ENCODE measurements at places on chromosomes 13 and 19.
A peak's percentile ranks its signal among the peaks of the same experiment; 100 is the strongest.

DNA sequence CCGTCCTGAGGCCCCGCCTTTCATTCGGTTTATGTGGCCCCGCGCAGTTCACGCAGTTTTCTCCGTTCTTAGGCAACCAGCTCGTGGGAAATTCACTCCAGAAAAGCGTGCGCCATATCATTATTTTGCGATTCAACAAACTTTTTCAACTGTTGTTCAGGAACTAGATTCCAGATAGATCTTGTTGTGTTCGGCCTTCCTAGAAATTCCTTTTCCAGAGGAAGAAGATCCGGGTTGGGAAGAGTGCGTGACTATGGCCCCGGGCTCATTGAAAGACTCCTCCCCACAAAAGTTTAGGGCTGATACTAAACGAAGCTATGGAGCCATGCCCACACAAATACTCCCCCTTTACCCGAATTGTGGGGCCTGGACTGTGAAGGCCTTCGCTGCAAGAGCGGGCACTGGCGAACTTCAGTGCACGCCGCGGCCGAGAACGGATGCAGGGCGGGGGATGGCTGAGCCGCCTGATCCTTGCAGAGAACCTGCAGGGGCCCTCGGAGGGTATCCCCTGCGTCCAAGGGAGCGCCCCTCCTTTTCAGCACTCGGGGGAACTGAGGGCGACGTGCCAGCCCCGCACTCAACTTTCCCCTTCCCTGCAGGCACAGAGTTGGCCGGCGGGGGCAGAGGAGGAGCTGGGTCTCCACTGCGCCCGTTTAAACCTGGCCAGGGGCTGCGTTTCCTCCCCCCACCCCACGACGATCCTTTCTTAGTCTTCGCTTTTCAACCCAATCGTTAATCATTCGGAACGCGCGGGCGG is 904 bp upstream of the SOX1 start:
- no peak for DNase-seq

DNA sequence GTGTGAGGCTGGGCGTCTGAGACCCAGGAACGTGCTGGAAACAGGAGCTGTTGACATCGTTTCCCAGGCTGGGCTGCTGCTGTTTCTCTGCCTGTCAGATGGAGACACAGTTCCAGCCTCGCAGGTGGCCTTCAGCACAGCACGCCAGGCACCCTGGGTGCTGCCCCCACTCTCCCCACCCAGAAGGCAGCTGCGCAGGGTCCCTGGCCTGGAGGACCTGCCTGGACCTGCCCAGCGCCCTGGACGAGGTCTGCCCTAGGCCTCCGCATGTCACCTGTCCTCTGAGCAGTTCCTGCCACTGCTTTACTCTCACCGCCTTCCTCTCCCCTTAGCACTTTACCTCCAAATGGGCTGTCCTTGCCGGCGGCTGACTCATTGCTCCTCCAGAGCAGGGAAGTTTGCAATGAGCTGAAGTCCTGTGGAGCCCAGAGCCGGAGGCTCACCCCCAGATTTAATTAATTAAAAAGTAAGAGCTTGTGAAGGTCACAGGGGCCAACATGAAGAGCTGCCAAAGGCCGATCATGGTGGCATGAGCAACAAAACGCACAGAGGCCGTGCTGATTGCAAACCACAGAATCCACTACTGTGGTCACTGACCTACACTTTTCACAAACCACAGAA is 32.2 kb downstream of the C13orf46 start:
- DNase-seq: no peak

GRCh38 chr13:110524541-110525257 is 36.8 kb downstream of the RAB20 start:
- no peak for DNase-seq

DNA sequence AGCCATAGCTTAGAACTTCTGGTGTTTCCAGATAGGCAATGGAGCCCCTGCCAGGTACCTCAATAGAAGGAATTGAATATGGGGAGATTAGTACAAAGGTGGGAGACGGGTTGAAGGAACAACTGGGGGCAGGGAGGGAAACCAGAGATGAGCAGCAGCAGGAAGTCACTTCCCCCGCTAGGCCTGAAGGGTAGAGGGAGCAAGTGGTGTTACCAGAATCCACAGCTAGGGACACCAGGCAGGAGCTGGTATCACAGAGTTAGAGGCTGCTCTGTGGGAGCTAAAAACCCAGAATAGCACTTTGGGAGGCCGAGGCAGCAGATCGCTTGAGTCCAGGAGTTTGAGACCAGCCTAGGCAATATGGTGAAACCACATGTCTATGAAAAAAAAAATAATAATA is 15.3 kb upstream of the HNRNPUL1 start:
- DNase-seq: no peak

- DNase-seq: no peak
Observed at GRCh38 chr19:531753-532560, at the start of gene CDC34. Gene CDC34, plus strand, starts transcription at chr19:531760. Its CDS starts 172 bp downstream, at chr19:531932.

GRCh38 chr13:59367467-59367866 is 796.3 kb downstream of the DIAPH3 start:
- DNase-seq: no peak

- DNase-seq: no peak
Observed at GRCh38 chr13:38121267-38121666, 228.4 kb upstream of the UFM1 start.

DNA sequence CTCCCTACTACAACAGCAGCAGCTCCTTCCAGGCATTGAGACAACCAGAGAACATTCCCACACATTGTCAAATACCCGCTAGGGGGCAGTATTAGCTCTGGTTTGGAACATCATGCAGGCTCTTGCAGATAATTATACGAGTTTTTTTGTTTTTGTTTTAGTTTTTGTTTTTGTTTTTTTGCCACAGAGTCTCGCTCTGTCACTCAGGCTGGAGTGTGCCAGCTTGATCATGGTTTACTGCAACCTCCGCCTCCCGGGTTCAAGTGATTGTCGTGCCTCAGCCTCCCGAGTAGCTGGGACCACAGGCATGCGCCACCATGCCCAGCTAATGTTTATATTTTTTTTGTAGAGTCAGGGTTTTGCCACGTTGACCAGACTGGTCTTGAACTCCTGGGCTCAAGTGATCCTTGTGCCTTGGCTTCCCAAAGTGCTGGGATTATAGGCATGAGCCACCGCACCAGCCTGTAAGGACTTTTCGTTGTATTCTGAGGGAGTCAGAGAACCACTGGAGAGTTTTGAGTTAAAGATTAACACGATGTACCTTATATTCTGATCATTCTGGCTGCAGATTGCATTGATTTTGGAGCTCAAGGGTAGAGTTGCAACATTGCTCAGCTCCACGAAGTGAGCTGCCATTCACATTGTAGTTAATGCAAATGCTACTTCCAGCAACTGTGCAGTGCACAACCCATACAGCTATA is 41.7 kb upstream of the CEACAM20 start:
- DNase-seq: peak; percentile 72

GRCh38 chr19:18700501-18701249 is 17.2 kb downstream of the CRTC1 start:
- DNase-seq: no peak

DNA sequence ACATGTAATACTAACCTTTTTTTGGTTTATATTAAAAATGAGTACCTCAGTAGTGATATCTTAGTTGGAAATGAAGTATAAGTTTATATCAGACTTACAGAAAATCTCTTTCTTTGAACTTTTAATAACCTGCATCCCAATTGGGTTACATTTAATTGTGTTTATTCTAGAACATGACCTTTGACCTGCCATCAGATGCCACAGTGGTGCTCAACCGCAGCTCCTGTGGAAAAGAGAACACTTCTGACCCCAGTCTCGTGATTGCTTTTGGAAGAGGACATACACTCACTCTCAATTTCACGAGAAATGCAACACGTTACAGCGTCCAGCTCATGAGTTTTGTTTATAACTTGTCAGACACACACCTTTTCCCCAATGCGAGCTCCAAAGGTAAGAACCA is 12.4 kb downstream of the LAMP1 start:
- DNase-seq: no peak

DNA sequence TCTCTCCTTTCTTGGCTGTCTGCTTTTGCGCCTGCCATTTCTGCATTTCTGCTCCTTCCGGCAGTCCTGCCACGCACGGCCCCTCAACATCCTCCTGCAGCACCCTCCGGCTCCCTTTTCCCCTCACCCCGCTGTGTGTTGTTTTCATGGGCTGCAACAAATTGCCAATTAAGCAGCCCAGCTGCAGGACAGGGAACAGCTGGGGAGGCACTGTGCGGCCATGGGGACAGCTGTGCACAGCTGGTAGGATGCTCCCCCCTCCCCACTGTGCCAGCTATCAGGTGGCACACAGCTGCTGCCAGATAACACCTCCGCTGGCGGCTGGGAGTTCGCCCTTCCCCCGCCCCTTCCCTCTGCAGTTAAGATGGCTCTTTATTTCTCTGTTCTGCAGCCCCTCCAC is 25.4 kb downstream of the LYL1 start:
- no peak for DNase-seq

DNA sequence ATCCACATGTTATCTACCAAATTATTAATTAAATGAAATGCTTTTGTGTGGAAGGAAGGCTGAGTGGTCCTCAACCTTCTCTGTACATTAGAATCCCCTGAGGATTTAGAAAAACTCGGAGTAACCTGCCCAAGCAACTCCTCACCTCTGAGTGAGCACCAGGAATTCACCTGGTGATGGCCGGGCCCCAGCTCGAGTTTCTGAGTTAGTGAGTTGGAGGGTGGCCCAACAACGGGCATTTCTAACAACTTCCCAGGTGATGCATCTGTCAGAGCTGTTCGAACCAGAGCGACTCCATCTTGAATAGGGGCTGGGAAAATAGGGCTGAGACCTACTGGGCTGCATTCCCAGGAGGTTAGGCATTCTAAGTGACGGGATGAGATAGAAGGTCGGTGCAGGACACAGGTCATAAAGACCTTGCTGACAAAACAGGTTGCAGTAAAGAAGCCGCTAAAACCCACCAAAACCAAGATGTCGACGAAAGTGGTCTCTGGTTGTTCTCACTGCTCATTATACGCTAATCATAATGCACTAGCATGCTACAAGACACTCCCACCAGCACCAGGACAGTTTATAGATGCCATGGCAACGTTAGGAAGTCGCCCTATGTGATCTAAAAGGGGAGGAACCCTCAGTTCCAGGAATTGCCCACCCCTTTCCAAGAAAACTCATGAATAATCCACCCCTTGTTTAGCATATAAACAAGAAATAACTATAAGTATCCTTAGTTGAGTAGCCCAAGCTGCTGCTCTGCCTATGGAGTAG is 44.2 kb upstream of the SHISA2 start:
- no peak for DNase-seq

DNA sequence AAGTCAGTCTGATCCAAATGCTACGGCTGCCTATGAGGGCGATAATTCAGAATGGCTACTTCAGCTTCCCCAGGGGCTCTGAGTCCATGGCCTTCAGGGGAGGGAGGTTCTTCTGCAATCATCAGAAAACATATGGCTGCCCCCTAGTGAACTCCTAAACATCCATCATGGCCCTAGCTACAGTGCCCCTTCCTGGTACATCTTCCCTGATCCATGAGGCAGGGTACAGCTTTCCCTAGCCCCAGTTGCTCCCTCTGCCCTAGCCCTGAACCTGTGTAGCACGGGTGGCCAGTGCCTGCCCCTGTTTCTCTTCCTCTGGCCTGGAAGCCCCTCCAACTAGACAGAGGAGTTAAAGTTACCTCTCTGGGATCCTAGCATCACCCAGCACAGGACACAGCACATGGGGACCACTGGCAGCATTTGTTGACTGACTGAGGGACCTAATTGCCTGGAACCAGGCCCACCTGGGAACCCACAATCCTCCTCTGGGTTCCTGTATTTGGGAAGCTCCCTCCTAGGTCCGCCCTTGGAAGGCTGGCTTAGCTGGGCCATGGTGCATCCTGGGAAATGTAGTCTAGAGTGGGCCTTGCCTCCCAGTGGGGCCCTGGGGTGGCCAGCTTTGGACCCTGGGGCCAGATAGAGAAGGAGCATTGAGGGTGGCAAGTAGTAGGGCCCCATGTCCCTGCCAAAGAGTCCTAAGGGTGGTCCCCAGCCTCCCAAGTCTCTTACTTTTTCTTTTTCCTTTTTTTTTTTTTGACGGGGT is 17.7 kb upstream of the SEMA6B start:
- DNase-seq: no peak

GRCh38 chr13:51623473-51623872 is 39.2 kb downstream of the WDFY2 start:
- peak; percentile 32 for DNase-seq
